ENCODE measurements at places on chromosomes 1 and 21.

GRCh38 chr1:116477429-116477828 lies 93.4 kb downstream of the CD58 start:
- DNase-seq: no peak

GRCh38 chr1:167266965-167267364 lies 46.3 kb downstream of the POU2F1 start:
- no peak for DNase-seq

DNA sequence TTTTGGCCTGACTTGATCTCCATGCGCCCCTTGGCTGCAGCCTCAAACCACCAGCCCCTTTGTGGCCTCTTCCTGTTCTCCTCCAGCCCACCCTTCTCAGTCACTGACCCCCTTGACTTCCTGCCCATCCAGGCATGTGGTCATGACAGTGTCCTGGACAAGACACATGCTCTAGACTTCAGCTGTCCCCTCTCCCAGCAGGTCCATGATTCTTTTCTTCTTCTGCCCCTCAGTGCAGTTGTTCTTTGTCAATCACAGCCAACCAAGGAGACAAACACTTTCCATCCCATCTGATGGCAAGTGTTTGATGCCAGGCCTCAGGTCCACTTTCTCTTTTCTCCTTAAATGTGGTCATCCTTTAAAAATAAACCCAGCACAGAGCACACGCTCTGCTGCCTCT lies 49.7 kb downstream of the SYT6 start:
- DNase-seq: no peak

GRCh38 chr1:24105368-24106160 lies 6.4 kb downstream of the MYOM3 start:
- no peak for DNase-seq

GRCh38 chr1:153922076-153922971 lies 448 bp downstream of the GATAD2B start:
- no peak for DNase-seq

- no peak for DNase-seq
These were observed 102.3 kb upstream of the ZNF648 start for GRCh38 chr1:182163821-182164223.

GRCh38 chr1:221239181-221239580 lies 359.9 kb downstream of the HLX start:
- DNase-seq: no peak

GRCh38 chr21:44019568-44019958 lies 7.5 kb downstream of the TRAPPC10 start:
- no peak for DNase-seq

- DNase-seq: no peak
These were observed at the start of gene OR13G1 for GRCh38 chr1:247679639-247680038. OR13G1 (minus strand) TSS chr1:247679739; CDS start chr1:247673041, 6,698 bp downstream.

- no peak for DNase-seq
These were observed 13.5 kb downstream of the PDPN start for GRCh38 chr1:13597166-13597565.

DNA sequence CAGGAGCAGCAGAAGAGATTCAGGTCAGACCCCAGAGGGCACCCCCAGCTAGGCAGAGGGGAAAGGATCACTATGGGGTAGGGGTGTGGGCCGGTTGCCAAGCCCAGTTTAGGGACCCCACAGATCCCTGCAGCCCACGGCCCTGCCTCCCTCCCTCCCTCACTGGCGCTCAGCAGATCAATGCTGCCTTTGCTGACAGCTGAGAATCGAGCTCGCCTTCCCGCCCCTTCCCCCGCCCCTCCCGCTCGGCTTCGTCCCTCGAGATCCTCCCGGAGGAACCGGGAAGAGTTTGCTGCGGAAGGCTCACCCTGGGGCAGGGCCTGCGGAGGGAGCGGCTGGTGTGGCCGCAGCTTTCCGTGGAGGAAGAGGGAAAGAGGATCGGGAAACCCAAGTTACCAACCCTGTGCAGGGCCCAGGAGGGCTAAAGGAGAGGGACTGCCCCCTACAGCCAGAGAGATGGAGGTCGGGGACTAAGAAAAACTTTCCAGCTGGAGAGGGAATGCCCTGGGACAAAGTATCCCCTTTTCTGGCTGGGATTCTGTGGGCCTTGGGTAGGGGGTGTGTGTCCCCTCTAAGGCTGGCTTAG lies 1.1 kb upstream of the KCNQ4 start:
- DNase-seq: peak; percentile 83

DNA sequence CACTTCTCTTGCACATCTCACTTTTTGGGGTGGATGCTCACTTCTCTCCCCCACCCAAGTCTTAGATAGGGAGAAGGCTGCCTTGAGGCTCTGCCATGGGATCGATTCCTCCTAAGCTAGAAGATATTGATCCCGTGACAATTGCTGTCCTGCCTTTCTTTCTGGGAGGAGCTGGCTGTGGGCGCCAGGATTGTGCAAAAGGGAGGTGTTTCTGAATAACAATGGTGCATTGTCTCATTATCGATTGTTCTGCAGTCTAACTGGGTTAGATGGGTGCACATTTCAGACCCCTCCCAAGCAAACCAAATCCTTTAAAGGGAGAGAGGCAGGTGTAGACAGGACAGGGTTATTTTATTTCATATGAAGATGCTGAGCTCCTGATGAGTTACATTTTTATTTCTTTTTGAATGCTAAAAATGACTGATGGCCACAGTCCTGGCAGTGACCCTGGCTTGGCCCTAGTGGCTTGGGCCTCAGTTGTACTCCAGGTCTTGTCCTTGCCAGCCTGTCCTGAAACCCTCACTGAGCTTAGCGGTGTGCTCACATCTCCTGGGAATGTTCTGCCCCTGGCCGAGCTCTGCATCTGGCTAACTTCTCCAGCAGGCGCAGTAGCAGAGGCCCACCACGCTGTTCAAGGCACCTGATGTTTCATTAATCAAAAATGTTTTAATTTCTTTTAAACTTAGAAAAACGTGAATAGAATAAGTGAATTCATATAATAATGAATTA lies 99.0 kb upstream of the KAZN start:
- no peak for DNase-seq

DNA sequence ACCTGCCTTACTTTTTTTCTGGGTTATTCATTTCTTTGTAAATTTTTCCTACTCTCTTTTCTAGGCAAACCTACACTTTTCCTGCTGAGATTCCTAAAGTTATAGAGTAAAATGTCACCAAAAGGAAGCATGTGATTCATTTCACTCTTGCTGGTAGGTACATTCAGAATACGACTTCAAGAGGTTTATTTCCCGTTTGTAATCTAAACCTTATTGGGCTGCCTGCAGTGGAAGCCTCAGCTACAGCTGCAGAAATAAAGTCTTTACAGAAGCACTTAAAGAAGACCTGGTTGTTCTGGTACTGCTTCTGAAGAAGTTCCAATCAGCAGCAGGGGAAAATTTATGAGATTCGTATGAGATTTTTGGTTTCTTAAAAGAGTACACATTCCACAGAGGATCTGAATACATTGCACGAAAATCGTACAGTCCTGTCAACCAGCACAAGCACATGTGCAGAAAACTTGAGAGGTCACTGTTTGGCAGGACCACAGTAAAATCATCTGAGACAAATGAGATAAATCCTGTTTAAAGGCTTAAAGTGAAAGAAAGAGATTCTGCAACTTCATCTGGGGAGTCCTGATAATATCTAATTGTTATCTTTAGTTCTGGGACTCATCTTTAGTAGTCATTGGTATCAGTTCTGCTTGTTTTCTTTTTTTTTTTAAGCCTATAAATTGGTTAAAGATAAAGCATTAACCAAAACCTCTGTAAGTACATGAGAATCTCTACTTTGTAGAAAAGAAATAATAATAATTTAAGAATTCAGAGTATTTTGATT lies 109.9 kb upstream of the ADGRL2 start:
- no peak for DNase-seq

GRCh38 chr21:35859677-35860076 lies 200.6 kb downstream of the SETD4 start:
- DNase-seq: no peak

DNA sequence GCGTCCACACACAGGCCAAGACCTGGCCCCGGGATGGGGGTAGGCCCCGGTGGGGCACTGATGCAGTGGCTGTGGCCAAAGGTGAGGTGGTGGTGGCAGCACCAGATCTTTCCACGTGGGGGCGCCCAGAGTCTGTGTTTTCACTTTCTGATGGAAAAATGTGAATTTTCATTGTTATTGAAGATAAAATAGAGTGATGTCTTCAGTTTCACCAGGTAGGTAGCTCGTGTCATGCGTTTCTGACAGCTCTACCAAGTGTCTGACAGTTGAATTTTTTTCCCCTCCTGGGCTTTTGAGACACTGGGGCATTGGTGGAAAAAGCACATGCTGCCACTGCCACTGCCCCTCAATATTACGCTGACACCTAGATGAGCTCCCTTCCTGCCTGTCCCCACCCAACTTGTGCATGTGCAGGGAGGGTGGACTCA lies 40.0 kb upstream of the MAGOH start:
- peak; percentile 10 for DNase-seq

GRCh38 chr1:73635021-73635420 lies 563.0 kb downstream of the LRRIQ3 start:
- no peak for DNase-seq

- no peak for DNase-seq
These were observed 44.5 kb downstream of the TRIM33 start for GRCh38 chr1:114466334-114467014.

GRCh38 chr1:213231795-213232231 lies 180.8 kb downstream of the RPS6KC1 start:
- peak; percentile 50 for DNase-seq

DNA sequence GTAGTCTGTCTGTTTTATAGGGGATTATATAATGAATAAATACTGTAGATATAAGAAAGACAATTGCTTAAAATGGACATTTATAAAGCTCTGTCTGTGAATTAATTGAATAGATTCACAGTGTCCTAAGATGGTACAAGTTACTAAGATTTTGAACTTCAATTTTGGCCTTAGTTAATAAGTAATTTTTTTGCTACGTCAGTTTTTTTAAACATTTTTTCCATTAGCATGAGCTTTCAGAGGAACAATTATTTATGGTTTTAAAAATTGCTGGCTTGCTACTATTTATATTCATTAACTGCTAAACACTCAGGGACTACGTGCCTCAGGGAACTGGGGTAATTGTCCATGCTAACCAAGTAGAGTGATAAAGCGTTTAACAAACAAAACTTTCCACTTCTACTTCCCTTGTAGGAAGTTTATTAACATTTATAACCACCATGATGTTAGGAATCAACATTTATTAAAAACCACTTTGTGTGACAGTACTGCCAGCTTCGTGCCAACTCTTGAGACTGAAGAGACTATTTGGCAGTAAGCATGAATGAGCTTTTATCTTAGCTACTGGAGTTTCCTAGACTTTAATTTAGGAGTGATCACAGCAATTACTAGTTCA lies 65.4 kb upstream of the PTGS2 start:
- no peak for DNase-seq

GRCh38 chr1:30191154-30191702 lies 532.2 kb downstream of the MATN1 start:
- DNase-seq: no peak

DNA sequence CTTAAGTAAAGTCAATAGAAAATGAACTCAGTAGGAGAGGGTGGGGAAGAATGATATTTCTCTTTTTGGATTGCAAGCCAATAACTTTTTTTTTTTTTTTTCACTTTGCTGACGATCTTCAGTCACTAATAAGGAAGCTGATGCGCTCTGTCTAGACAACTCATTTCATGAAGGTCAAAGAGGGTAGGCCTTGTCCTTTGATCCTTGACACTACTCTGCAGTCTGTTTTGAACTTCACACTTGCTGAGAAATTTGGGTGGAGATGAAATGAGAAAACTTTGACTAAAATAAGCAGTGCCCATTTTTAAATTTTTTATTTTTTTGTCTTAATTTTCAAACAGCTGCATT lies 20.9 kb upstream of the PLXNA2 start:
- no peak for DNase-seq

DNA sequence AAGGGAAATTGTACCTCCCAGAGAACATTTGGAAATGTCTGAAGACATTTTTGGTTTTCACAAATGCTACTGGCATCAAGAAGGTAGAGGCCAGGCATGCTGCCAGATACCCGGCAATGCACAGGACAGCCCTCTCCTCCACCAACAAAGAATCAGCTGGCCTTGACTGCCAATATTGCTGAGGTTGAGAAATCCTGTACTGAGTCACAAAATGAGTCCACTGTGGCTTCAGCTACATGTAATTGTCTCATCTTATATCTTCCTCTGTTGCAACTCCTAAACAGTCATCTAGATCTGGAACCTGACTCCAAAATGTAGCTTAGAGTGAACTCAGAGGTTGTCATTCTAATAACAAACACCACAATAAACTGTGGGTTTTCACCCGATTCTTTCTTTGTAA lies 327.5 kb upstream of the POGK start:
- no peak for DNase-seq

DNA sequence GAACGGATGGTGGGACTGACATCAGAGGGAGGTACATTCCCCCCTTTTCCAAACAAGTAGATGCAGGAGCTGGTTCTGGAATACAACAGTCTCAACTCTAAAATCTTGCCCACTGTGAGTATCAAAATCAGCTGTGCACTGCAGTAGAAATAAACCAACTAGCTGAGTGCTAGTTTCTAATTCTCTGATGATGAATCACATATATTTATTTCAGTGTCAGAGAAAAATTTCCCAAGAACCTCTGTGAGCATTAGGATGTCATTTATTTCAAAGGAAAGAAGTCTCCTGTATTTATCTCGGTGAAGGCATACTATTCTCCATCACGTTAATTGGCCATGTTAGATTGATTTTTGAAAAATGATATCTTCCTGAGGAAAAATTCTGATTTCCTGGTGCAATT lies 67.1 kb downstream of the LHX9 start:
- no peak for DNase-seq

GRCh38 chr1:230504310-230504709 lies 78.2 kb upstream of the PGBD5 start:
- DNase-seq: no peak

DNA sequence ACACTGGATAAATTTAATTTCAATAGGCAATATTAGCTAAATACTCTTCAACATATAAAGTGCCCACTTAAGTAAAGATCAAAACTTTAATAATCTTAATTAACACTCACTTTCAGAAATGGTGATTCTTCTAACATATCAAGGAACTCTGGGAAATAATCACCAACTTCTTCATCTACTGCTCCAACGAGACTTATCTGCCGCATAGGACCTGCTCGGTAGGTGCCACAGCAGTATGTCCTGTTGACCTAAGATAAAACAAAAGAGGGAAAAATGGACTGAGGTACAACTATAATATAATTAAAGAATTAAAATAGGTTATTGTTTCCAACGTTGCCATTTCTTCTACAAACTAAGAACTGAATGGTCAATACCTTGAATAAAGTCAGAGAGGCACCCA lies 18.3 kb upstream of the PHTF1 start:
- no peak for DNase-seq

DNA sequence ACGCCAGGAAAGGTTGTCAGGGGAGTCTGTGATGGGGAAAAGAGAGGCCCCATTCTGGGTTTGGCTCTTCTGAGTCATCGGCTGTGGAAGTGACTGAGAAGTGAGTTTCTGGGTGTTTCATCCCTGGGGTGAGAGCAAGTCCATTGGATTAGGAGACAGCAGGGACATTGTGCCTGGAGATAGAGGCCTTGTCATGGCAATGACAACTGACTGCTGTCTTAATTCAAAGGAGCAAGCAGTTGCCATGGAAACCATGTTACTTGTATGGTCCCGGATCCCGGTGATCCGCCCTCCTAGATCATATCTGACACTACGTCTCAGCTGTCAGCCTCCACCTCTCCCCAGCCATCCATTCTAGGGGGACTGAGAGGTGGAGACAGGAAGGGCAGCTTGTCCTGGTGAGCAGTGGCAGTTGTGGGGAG lies 34.4 kb downstream of the KIAA0040 start:
- no peak for DNase-seq

Measured in NCI-H748 treated with DMSO at 0.1 percent for 48 hours (cell line).